ENCODE measurements at places on chromosomes 6 and 20.

GRCh38 chr6:30075790-30076732 lies 492 bp upstream of the RNF39 start:
- no peak for DNase-seq

- no peak for DNase-seq
These were observed 422.9 kb upstream of the CHD6 start for GRCh38 chr20:42041000-42041565.

DNA sequence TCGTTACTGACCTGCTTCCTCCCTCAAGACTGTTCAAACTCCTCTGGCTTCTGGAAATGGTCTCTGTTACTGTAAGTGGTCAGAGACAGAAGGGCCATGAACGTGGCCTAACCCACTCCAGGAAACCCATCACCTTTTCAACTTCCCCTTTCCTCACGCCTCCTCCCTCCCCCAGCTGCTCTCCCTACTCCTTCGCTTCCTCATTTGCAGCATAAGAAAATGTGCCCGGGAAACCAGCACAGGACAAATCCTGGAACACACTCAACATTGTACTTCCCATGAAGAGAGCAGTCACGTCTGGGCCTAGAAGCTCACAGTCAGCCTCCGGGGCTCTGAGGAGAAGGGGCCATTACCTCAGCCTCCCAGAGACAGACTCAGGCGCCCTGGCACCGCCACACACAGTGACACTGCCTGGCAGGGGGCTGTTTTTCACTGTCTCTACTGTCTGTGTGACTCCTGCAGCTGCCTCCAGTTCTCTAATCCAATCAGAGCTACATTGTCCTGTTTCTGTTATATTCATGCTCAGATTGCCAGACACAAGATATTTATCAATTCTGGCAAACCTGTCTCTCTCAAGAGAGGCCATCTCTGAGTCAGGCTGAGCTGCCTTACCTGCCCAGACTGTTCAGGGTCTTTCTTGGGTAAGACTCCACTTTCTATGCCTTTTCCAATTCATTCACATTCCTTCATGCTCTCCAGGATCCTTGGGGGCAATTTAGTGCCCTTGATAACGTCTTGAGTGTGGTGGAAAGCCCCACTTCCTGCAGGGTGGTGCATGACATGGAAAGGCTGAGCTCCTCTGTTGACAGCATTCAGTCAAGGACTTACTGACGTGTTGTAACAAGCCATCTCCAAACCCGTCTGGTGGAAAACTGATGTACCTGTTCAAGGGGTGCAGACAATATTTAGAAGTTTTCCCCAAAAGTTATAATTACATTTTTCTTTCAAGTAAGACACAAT lies 242.2 kb downstream of the HIVEP2 start:
- DNase-seq = no peak

GRCh38 chr6:69958978-69959377 lies 92.6 kb downstream of the COL19A1 start:
- no peak for DNase-seq

DNA sequence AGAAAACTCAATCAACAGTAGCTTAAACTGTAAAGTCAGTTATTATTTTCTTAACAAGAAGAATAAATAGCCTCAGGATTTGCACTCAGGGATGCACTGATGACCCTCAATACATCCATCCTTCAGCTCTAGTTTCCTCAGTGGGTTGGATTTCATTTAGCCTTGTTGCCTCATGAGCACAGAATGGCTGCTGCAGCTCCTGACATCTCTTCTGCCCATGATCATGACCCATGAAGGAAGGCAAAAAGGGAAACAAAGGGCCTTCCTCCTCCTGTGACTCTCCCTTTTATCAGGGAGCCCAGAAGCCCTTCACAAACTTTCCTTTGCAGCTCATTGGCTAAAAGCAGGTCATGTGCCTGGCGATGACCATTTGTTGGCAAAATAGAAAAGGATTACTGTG lies 51.2 kb upstream of the KCNG1 start:
- DNase-seq = no peak

DNA sequence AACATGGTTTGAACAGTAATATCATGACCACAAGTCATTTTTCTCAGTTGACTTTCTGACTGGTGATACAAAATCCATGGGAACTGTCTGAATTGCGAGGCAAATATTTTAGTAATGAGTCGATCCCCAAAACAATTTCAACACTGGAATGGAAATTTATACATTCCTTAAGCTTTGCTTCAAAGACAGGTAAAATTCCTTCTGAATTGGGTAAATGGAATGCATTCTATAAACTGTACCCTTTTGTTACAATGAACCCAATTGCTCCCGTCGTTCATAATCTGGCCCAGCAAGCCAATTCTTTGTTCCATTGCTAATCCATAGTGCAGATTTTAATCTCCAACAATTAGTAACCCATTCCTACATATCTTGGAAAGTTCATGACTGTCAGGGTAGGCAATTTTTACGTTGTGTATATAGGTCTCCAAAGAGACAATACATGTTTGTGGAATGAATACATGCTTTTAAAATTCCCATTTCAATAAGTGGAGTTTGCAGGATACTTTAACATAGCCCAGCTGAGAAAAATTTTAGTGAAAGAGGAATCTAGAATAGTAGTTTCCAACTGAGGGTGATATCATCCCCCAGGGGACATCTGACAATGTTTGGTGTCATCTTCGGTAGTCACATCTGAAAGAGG lies 32.7 kb downstream of the CYP24A1 start:
- peak; percentile 48 for DNase-seq

DNA sequence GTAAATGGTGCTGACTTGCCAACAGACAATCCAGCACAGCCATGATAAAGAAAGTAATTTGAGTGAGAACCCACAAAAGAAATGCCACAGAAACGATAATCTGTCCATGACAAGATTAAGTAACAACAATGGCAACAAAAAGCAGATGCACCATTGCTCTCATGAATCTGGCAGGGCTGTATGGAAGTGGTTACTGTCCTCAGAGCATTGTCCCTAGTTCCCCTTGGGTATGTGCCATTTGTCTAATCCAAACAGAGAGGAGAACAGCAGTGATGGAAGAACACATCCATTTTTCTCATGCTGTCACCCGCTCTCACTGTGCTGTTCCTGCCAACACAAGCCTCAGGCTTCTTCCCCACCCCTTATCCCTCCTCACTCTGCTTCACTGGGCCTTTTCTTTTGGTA lies 65.8 kb downstream of the REV3L start:
- peak; percentile 28 for DNase-seq

GRCh38 chr6:169965239-169965638 lies 213.8 kb downstream of the ERMARD start:
- DNase-seq = no peak

- DNase-seq = no peak
These were observed 682.3 kb upstream of the MAN1A1 start for GRCh38 chr6:120031837-120032236.

- DNase-seq = no peak
These were observed 11.0 kb downstream of the NCR2 start for GRCh38 chr6:41346441-41346840.

GRCh38 chr6:36362551-36363370 lies 24.7 kb downstream of the ETV7 start:
- DNase-seq = no peak

- peak; percentile 34 for DNase-seq
These were observed 532.8 kb downstream of the GRIK2 start for GRCh38 chr6:101926149-101926925.

DNA sequence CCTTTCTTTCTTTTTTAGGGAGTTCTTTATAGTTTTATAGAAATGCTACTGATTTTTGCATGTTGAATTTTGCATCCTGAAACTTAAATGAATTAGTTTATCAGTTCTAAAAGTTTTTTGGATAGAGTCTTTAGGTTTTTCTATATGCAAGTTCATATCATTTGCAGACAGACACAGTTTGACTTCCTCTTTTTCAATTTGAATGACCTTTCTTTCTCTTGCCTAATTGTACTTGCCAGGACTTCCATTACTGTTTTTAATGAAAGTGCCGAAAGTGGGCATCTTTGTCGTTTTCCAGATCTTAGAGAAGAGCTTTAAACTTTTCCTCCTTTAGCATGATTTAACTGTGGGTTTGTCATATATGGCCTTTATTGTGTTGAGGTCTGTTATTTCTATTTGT lies 21.1 kb upstream of the EDN1 start:
- no peak for DNase-seq

GRCh38 chr20:36010825-36011224 lies 42.4 kb downstream of the CNBD2 start:
- no peak for DNase-seq

DNA sequence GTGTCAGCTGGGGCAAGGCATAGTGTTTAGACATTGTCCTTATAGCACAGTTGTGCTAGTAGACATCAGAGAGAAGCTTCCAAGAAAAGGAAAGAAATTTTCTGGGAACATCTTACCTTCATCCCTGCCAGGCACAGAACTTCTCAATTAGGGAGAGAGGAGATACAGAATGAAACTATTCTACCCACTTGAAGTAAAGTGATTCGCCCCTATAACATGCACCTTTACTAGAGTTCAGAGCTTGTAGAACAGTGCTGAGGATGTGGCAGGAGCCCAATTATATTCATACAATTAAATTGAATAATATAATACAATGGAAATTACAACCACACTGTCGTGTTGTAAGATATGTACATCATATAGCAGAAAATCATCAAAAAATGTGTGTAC lies 1063.9 kb upstream of the CITED2 start:
- DNase-seq = no peak

DNA sequence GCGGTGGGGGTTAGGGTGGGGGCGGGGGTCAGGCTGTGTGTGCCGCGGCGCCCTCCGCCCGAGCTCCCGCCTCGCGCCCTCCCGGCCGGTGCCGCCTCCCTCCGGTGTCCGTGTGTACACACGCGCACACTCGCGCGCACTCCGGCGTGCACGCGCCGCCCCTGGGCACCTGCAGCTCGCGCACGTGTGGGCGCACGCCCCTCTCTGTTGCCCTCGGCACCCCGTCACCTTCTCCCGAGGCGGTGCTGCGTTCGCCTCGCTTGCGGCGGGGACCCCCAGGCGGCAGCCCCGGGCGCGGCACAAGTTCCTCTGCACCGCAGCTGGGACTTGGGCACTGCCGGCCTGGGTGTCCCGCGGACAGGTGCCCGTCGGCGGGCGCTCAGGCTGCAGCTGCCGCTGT lies 525 bp downstream of the MACROD2 start:
- peak; percentile 10 for DNase-seq

DNA sequence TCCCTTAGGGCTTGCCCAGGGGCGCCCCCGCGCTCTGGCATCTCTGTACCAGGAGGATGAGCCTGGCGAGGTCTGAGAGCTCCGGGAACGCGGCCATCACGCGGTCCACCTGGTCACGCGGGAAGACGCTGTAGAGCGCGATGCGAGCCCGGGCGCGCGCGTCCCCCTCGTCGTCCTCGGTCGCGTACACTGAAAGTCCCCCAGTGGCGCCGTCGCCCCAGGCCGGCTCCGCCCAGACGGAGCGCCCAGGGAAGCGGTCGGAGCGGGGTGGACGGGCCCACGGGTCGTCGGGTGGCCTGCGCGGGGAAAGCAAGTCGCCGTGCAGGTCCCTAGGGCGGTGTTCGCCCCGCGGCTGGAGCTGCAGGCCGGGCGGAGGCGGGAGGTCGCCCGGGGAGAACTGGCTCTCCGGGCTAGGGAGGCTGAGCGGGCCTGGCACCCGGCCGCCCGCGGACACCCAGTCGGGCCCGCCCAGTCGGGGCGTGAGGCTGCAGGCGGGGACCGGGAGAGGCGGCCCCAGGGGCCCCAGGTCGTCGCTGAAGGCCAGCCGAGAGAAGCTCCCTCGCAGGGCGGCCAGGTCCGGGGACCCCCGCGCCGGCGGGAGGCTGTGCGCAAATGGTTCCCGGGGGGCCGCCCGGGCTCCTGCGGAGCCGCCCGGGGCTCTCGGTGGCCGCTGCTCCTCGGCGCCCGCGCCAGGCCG lies 34.0 kb downstream of the ZC3H12D start:
- DNase-seq = peak; percentile 47

DNA sequence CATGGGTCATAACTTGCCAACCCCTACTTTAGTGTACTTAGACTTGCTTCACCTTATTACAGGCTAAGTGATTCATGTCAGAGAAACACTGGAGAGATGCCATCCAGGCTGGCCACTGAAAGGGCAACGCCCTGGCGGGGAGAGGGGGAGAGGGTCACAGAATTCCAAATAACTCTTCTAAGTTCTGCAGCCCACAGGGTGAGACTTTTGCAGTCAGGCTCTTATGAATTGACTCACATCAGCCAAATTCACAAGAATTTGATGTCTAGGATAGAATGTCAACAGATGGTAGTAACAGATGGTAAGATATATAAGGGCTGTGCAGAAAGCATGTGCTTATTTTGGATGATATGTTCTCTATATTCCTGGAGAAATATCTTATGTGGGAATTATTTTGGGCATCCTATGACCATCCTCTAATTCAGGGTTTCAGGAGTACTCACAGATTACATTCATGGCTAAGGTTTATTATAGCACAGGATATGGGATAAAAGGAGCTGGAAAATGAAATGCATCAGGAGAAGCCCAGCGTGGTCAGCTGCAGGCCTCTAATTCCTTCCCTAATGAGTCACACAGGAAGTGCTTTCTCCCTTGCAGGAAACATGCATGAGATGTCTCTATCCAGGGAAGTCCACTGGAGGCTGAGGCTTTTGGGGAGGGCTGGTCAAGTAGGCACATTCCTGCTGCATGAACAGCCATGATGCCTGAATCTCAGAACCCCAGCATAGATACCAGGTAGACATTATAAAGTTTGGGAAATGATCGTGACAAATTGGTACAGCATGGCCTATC lies 58.7 kb upstream of the RIN2 start:
- DNase-seq = peak; percentile 84

- peak; percentile 83 for DNase-seq
These were observed 39.7 kb downstream of the TAF4 start for GRCh38 chr20:62025832-62026563.

DNA sequence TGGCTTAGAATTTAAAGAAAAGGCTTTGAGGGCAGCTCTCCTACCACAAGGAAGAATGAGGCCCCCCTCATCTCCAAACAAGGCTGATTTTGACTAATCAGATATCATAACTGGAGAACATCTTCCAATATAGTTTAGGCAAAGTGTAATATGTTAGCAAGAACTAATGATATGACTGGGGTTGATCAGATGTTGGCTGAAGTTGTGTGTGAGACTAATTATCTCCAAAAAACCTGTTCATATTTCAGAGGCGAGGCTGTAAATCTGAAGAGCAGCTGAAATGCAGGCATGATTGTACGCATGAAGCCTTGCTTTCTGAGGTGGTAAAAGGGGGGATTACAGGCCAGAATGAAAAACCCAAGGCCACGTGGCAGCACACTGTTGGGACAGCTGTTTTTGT lies 16.0 kb upstream of the ZNF831 start:
- DNase-seq = no peak

DNA sequence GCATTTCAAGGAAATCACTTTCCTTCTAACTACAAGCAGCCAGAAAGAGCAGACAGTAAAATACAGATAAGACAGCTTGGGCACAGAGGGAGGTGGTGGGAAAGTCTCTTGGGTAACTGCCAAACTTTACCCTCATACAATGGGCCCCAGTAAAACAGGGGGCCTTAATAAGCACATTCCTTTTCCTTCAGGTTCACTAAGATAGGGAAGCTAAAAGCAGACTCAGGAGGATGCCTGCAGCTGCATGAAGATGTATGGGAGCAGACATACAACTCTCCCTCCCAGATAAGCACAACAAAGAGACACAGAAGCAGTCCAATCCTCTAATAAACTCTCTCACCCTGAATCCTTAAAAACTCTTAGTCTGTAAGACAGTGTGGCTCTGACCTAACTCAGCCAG lies 49.0 kb downstream of the SIM1 start:
- no peak for DNase-seq

- DNase-seq = no peak
These were observed 208.4 kb downstream of the CDH4 start for GRCh38 chr20:61460261-61461052.

Measured in AG08395 (cell line).